ENCODE measurements at places on chromosomes 1 and 21. TPM values are rescaled to one million over a fixed set of nuclear protein-coding genes. Genes with fewer than 3 reads are reported as not detected.
A peak's percentile ranks its signal among the peaks of the same experiment; 100 is the strongest.

Gene LCE1F
- not detected for total RNA-seq

Gene NR5A2
- total RNA-seq = 0.03 TPM

Gene ADCY10
- total RNA-seq = not detected

Gene SPATA17
- total RNA-seq = not detected

Gene CHIA
- total RNA-seq = not detected

Gene F3
- 54.7 TPM for total RNA-seq

Gene C2CD4D
- total RNA-seq = not detected

Gene ZBTB8A
- total RNA-seq = 8.6 TPM

Gene CFHR3
- total RNA-seq = not detected

Gene PRDM2
- 10.4 TPM for total RNA-seq

Gene ADAM30
- not detected for total RNA-seq

Gene PKLR
- total RNA-seq = not detected

GRCh38 chr1:192604979-192605620, 29.5 kb downstream of the RGS1 start:
- H3K36me3 ChIP-seq = no peaks in the 10 kb centered on the region
- H3K4me1 ChIP-seq = no peaks in the 10 kb centered on the region
- no peak for DNase-seq
- H3K27me3 ChIP-seq = no peaks in the 10 kb centered on the region
- no peak overlapping the region for H3K27ac ChIP-seq
- no peak overlapping the region for H3K4me3 ChIP-seq

DNA sequence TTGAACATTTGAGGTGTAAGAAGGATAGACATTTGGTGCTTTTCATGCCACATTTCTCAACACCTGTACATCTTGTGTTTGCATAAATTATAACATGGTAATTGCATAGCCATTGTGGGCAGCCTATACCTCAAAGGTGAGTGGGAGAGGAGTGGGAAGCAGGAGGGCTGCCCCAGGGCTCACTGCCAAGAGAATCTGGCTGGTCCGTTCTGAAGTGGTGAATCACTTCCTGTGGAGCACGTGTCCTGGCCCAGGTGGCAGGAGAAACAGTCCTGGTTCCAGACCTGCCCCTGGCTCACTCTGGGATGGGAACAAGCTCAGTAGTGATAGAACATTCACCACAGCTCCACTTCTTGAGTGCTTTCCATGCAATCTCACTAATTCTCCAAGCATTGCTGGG, 11.6 kb upstream of the OLFML2B start:
- peaks cover 5% of the 10 kb centered on the region for H3K4me1 ChIP-seq
- H3K36me3 ChIP-seq = no peaks in the 10 kb centered on the region
- no peak overlapping the region for H3K27ac ChIP-seq

- DNase-seq = no peak
- H3K27ac ChIP-seq = no peak overlapping the region
- H3K36me3 ChIP-seq = no peaks in the 10 kb centered on the region
Measured at GRCh38 chr1:107449326-107449725, 308.5 kb downstream of the NTNG1 start.

DNA sequence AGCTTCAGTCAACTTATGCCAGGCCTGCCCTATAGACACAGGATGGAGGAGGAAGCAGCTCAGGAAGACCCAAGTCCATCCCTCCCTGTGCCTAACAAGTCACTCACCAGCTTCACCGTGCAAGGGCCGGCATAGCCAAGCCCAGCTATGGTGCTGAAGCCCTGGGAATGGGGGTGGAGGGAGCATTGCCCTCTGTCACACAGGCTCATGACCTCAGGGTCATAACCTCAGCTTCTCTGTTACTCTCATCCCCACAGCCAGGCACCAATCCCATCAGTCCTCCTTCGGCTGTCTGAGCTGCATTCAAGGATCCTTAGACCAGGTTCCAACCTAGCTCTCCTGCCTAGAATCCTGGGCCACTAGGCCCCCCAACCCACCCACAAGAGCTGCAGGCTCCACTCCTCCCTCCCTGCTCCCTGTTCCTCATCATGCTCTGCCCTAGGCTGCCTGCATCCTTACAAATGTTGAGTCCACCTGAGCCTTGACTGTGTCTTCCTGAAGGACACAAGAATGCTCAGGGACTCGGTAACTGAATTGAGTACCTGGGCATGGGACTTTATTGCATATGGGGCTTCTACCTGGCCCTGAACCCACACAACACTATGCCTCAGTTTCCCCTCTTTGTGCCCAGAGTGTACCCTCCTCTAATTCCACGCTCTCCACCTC, 1.7 kb downstream of the CD244 start:
- no peak overlapping the region for H3K27ac ChIP-seq
- H3K36me3 ChIP-seq = no peaks in the 10 kb centered on the region
- no peaks in the 10 kb centered on the region for H3K4me1 ChIP-seq
- no peak overlapping the region for H3K4me3 ChIP-seq
- no peaks in the 10 kb centered on the region for H3K27me3 ChIP-seq
- DNase-seq = no peak

GRCh38 chr1:53598966-53599365, 139.8 kb downstream of the DMRTB1 start:
- H3K27me3 ChIP-seq = no peaks in the 10 kb centered on the region
- H3K27ac ChIP-seq = no peak overlapping the region
- no peaks in the 10 kb centered on the region for H3K36me3 ChIP-seq
- no peak overlapping the region for H3K4me3 ChIP-seq

GRCh38 chr1:2556678-2557481, 709 bp downstream of the TNFRSF14 start:
- H3K4me3 ChIP-seq = peak overlapping the region; percentile 43
- H3K4me1 ChIP-seq = peaks cover 14% of the 10 kb centered on the region
- H3K27ac ChIP-seq = peak overlapping the region; percentile 46
- no peak for DNase-seq
- no peaks in the 10 kb centered on the region for H3K27me3 ChIP-seq

- no peak for DNase-seq
- H3K4me3 ChIP-seq = no peak overlapping the region
- H3K27ac ChIP-seq = no peak overlapping the region
- no peaks in the 10 kb centered on the region for H3K36me3 ChIP-seq
Measured at GRCh38 chr1:2431103-2431502, 18.7 kb upstream of the PEX10 start.

- H3K36me3 ChIP-seq = no peaks in the 10 kb centered on the region
- H3K27ac ChIP-seq = no peak overlapping the region
Measured at GRCh38 chr1:6106321-6106731, 60.6 kb downstream of the KCNAB2 start.

DNA sequence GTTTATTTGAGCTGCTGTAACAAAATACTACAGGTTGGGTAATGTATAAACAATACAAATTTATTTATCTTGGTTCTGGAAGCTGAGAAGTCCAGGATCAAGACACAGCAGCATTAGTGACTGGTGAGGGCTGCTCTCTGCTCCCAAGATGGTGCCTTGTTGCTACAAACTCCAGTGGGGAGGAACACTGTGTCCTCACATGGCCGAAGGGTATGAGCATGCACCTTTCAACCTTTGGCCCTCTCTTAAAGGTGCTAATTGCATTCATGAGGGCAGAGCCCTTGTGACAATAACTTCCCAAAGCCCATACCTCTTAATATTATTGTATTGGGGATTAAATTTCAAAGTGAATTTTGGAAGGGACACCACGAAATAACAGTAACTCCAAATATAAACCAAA, 55.3 kb upstream of the ATP1B1 start:
- DNase-seq = no peak
- no peak overlapping the region for H3K27ac ChIP-seq
- no peaks in the 10 kb centered on the region for H3K4me1 ChIP-seq
- H3K36me3 ChIP-seq = no peaks in the 10 kb centered on the region
- H3K27me3 ChIP-seq = no peaks in the 10 kb centered on the region

DNA sequence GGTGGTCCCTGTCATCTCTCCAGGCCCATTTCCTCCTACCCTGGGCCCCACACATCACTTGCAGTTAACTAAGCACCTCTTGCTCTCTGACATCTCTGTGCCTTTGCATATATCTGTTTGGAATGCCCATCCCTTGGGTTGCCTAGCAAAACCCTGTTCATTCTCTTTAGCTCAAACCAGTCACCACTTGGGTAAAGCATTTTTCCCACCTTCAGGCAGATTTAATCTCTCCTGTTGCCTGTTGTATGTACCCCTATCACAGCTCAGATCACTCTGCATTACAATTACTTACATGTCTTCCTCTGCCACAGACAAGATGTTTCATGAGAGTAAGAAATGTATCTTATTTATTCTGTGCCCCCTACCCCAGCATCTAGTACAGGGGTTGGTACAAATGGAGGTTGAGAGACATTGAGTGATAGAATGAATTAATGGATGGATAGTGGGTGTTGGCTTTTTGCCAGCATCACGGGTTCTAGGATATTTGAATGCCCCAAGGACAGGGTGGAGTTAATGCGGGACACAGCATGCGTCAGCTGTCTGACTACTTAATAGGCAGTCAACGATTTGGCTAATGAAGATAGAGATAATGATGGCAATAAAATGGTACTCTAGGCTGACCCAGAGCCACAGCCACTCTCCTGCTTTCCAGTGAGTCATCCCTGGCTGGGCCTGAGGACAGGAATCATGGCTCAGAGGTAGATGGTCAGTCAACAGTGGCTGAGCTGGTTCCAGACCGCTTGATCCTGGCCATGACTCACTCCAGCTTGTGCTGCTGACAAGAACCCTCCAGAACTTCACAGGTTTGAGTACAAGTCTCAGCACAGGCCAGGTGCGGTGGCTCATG, 6.5 kb downstream of the NR0B2 start:
- H3K27me3 ChIP-seq = no peaks in the 10 kb centered on the region
- no peaks in the 10 kb centered on the region for H3K4me1 ChIP-seq
- peak; percentile 54 for DNase-seq
- no peaks in the 10 kb centered on the region for H3K36me3 ChIP-seq

- peaks cover 45% of the 10 kb centered on the region for H3K27me3 ChIP-seq
- H3K27ac ChIP-seq = no peak overlapping the region
- no peak for DNase-seq
- peaks cover 6% of the 10 kb centered on the region for H3K4me1 ChIP-seq
Measured at GRCh38 chr1:234214129-234214910, 158.9 kb upstream of the COA6 start.

DNA sequence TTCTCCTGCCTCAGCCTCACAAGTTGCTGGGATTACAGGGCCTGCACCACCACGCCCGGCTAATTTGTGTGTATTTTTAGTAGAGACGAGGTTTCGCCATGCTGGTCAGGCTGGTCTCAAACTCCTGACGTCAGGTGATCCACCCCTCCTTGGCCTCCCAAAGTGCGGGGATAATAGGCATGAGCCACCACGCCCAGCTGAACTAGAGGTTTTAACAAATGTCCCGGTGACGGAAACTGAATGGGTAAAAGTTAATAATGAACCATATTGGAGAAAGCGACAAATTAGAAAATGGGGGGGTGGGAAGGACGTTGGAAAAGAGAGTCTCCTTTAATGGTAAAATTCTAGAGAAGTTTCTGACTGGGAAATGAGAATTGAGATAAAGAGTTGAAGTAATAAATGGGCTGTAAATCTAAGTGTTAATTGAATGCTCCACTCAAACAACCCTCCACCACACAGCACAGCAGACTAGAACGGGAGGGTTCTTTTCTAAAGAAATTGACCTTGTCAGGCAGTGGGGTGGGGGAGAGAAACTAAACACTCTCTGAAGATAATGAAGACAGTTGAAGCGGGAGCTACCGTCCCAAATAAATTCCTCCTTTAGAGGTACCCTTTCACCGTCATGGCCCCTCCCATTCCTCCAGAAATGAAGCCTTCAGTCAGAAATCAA, 46.9 kb upstream of the PUM1 start:
- no peak overlapping the region for H3K4me3 ChIP-seq
- no peaks in the 10 kb centered on the region for H3K27me3 ChIP-seq
- no peaks in the 10 kb centered on the region for H3K4me1 ChIP-seq
- H3K27ac ChIP-seq = no peak overlapping the region
- H3K36me3 ChIP-seq = no peaks in the 10 kb centered on the region

DNA sequence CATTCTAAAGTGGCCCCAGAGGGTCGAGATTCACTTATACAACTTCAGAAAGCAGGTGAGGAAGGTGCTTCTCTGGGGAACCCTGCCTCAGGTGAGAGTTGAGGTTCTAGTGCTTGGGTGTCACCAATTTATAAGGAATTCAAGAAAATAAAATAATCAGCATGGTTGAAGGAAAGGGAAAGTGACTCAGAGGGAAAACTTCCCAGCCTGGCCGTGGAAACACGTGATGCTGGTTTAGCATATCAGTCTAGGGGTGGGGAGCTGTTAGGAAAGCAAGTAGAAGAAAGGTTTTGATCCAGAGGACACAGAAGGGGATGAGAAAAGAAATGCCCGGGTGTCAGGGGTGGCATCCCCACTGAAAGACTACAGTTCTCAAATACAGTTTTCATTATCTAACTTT, 37.7 kb upstream of the TMEM125 start:
- no peaks in the 10 kb centered on the region for H3K27me3 ChIP-seq
- DNase-seq = peak; percentile 66
- peak overlapping the region; percentile 39 for H3K27ac ChIP-seq
- no peaks in the 10 kb centered on the region for H3K36me3 ChIP-seq
- H3K4me3 ChIP-seq = no peak overlapping the region

DNA sequence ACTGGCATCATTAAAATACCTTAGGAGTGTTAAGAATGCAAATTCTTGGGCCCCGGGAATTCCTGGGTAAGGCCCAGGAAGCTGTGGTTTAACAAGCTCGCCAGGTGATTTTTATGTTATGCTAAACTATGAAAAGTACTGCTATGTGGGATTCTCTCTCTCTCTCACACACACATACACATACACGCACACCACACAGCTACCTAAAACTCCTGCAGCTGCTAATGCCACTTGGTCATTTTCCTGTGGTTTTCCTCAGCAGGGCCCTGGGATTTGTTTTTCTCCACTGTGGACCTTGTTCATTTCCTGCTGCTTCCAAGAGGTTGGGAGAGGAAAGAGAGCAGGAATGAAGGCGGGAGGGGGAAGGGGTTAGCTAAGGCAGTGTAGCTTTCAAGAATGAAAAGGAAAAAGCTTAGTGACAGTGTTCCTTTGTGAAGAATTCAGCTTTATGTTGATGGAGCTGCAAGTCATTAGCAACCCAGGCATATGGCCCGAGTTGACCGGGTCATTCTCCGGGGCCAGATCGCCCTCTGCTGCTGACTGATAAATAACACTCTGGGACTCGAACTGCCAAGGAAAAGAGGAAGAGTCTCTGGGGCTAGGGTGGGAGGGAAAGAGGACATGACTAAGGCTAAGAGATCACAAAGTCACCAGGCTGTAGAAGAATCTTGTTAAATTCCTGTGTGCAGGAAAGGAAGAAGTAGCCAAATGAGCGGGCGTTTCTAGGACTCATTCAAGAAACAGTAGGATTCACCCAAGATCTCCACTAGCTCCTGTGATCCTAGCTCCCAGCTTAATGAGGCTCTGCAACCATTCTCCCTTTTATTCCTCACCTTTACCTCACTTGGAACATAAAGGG, 30.5 kb upstream of the LRIG2 start:
- no peaks in the 10 kb centered on the region for H3K27me3 ChIP-seq
- peaks cover 18% of the 10 kb centered on the region for H3K4me1 ChIP-seq
- no peak overlapping the region for H3K4me3 ChIP-seq
- H3K36me3 ChIP-seq = no peaks in the 10 kb centered on the region
- peak; percentile 80 for DNase-seq

Data from SJSA1 (cell line).